Frontal cortex (tissue), 4 donors: ENCODE measurements at places on chromosomes 1 and 21.

DNA sequence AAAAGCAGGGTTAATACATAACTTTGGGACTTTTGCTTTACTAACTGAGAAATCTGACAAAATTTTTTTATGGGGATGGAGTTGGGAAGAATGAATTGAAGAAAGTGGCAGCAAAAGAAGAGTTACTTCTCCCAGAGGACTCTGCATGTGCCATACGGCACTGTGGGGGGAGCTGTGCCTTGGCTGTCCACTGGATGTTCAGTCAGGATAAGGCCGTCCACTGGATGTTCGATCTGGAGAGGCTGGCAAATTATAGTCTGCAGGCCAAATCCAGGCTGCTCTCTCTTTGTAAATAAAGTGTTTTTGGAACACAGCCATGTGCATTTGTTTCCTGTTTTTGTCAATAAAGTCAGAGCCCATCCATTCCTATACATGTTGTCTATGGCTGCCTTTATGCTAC, 4.5 kb upstream of the MAP3K7CL start:
- no peak for DNase-seq

DNA sequence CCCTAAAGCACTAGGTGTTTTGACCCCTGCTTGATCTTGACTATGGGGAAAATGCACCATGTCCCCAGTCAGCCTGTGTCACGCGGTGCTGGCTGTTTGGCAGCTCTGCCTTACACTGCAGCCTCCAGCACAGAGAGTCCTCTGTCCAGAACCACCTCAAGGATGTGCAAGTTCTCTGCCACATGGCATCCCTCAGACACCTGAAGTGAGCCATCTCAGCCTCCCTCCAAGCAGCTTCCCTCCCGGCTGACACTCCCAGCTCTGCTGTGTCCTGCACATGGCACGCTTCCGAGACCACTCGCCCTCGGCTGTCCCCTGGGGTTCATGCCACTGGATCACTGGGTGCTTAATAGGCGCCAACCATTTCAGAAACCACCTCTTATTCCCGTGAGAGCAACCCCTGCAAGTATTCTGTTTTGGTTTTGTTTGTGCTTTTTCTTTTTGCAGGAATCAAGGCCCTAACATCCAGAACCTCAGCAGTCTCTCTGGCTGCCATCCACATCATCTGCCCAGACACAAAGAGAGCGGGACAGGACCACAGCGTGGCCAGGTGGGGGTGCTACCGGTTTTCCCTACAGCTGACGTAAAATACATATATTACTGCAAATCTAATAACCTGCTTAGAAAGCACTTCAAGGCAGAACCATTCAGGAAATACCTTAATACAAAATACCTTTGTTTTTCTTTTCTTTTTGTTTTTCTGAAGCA, 45.7 kb downstream of the CAPZB start:
- no peak for DNase-seq

DNA sequence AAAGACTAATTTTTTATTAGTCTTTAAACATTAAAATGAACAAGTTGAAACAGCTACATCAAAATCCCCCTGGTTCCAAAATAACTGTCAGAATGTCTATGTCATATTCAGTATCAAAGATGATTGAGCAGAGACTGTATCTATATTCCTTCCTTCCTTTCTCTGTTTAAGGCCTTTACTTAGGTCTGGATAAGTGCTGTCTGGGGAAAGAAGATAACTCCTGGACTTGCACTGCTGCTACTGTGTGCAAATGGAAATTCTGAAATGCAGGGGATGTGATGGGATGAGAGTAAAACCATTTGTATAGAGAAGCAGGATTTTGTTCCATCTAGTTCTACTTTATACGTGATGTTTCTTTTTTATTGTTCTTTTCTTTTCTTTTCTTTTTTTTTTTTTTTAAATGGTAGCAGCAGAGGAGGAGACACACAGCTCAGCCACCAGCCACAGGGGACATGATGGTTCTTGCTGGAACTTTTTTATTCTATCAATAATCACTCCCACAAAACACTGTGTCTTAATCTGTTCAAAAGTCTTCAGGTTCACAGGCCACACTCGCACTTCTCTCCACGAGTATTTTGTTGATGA, 33.6 kb upstream of the FOXE3 start:
- DNase-seq: no peak

GRCh38 chr1:47219001-47219400, 13.0 kb downstream of the TAL1 start:
- DNase-seq: no peak

GRCh38 chr1:92481971-92482664, 4.6 kb downstream of the GFI1 start:
- no peak for DNase-seq

DNA sequence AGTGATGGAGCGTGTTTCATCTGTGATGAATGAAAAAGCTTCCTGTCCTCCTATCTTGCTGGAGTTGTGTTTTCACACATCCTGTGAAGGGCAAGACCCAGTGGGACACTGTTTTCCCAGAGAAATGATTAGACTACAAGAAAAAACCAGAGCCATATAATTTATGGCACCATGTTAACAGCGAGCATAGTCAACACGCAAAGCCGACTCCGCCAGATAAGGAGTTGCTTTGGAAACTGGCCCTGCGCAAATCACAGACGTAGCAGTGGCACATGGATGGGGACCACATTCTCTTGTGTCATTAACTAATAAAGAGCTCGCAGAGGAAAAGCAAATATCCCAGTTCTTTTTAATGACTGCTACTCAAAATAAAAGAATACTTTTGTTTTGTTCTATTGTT, 471.2 kb upstream of the RUNX1 start:
- DNase-seq: no peak

- no peak for DNase-seq
Observed at GRCh38 chr1:85677656-85678055, 30.6 kb downstream of the ZNHIT6 start.

DNA sequence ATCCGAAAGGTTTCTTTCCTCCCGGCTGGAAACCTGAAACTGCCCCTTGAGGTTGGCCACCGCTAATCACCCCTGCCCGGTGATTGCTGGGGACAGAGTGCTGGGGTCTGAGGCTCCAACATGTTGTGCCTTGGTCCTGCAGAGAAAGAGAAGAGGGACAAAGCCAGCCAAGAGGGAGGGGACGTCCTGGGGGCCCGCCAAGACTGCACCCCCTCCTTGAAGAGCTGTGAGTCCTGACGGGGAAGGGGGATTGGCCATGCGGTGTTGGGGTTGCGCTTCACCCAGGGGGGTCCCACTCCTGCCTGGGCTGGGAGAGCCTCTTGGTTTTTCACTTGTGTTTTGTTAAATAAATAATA, 19.5 kb downstream of the LDLRAP1 start:
- DNase-seq: no peak

- peak; percentile 79 for DNase-seq
Observed at GRCh38 chr1:211830328-211831142, at the start of gene LPGAT1. Gene LPGAT1, minus strand, starts transcription at chr1:211830763. Its CDS starts 1,467 bp downstream, at chr1:211829296.

DNA sequence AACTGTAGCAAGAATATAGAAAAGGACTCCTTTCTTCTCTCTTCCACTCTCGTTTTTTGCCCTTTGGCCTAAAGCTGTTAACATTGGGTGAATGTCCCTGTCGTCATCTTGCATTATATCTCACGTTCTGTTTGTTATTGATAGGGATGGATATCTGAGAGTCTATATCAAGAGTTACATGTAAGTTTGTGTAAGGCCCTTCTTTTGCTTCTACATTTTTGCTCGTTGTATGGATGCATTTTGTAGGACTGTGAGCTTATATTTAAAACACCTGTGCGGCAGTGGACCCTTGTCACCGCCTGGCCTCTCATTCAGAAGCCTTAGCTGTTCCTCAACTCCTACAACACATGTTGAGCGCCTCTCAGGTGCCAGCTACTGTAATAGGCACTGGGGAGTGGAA, 211.9 kb downstream of the DISC1 start:
- no peak for DNase-seq

- no peak for DNase-seq
Observed at GRCh38 chr1:197159461-197159860, 13.0 kb upstream of the ASPM start.

DNA sequence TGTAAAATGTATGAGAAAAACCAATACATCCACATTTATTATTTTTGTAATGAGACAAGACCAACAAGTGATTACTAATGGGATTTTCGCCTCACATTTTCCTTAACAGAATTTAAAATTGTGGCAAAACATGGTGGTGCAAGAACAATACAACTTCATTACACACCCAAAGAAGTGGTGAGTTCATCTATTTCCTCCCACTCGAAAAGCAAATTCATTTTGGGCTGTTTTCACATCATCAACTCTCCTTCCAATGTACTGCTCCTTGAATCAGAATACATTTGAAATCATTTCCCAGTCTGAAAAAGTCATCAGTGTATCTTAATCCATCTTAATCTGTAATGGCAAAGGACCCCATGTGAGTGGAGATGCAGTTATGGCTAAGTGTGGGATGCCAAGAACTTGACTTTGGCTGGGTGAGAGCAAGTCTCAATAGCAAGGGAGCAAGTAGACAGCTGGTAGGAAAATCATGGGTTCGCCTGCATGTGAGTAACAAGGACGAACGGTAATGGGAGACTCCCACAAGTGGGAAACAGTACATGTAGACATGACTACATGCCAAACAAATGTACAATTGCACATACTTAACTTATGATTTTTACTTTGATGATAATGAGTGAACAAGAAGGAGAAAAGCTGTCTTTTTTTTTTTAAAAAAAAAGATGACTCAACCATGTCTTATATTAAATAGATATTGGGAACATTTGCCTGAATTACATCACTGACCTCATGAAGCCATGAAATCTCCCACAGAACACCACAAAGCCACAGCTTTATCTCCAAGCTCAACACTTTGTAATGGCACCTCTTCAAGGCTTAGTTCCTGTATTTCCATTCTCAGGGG, 46.0 kb downstream of the RUNX1 start:
- DNase-seq: no peak

GRCh38 chr1:168918860-168919741, 187.4 kb upstream of the ATP1B1 start:
- DNase-seq: no peak

- no peak for DNase-seq
Observed at GRCh38 chr1:94884106-94884505, 42.8 kb downstream of the CNN3 start.

- DNase-seq: no peak
Observed at GRCh38 chr21:36730291-36731281, 31.7 kb downstream of the SIM2 start.

- DNase-seq: no peak
Observed at GRCh38 chr1:76254104-76255030, 179.8 kb downstream of the ST6GALNAC3 start.

GRCh38 chr1:229853751-229854150, 213.3 kb upstream of the GALNT2 start:
- DNase-seq: no peak

DNA sequence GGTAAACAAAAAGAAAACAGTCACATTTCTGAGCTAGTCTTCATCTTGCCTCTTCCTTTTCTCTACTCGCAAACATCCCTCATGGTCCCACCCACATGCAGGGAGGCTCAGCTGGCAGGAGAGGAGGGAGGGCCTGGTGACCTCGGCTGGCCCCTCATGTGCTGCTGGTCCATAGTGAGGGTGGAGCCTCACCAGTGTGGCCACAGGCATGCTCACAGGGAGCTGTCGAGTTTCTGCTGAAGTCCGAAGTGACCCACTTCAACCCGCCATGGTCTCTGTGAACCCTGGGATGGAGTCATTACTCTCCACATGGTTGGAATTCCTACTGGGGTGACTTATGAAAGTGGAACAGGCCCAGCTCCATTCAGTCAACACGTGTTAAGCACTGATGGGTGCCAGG, 253.4 kb downstream of the RHOU start:
- no peak for DNase-seq

DNA sequence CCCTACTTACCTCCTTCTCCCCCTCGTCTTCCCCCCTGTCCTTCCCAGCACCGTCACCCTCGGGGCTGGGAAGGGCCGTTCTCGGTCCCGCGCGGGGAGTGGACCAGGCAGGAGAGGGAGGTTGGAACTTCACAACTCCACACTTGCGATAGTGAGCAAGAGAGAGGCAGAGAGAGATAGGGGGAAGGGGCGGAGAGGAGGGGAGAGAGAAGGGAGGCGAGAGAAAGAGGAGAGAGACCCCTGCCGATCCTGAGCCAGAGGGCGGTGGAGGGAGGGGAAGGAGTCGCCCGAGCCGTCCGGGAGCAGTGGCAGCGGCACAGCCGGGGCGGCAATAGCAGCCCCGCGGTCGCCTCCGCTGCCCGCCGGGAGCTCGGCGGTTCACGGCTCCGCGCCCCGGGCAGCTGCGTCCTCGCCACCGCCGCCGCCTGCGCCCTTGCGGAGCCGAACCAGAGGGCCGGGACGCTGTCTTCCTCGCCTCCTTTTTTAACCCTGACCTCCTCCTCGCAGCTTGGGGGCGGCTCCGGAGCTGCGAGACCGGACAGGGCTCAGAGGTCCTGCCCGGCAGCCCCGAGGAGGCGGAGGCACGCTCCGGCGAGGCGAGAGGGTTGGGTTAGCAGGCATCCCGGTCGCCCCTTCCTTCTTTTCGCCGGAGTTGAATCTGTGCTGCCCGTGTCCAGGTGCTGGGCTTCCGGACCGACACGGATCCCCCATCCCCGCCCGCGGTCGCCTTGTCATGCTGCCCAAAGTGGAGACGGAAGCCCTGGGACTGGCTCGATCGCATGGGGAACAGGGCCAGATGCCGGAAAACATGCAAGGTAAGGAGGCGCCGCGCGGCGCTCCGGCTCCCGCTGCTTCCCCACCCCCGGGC, 11.7 kb downstream of the NR5A2 start:
- DNase-seq: no peak

DNA sequence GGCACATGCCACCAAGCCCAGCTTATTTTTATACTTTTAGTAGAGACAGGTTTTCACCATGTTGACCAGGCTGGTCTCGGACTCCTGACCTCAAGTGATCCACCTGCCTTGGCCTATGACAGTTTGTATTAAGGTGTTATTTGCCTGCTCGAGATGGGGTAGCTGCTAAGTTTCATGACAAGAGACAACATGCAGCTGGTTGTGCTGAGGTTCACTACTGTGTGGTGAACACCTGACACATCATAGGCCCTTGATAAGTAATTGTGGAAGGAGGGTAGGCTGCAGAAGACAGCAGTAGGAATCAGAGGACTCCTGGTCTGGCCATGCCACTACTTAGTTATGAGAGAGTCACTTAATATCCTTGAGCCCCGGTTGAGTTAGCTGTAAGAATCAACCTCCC, 46.2 kb downstream of the PLPP3 start:
- no peak for DNase-seq

- DNase-seq: no peak
Observed at GRCh38 chr1:168453056-168453455, 90.7 kb downstream of the XCL2 start.
